ENCODE measurements at places on chromosomes 2 and 18.

- no peak for DNase-seq
These were observed 1.5 kb downstream of the ACSL3 start for GRCh38 chr2:222862106-222862908.

- DNase-seq: no peak
These were observed at the start of gene CFAP221 for GRCh38 chr2:119544075-119544938. Gene CFAP221 (plus strand): TSS chr2:119544449. CDS start chr2:119546132, 1,683 bp downstream.

DNA sequence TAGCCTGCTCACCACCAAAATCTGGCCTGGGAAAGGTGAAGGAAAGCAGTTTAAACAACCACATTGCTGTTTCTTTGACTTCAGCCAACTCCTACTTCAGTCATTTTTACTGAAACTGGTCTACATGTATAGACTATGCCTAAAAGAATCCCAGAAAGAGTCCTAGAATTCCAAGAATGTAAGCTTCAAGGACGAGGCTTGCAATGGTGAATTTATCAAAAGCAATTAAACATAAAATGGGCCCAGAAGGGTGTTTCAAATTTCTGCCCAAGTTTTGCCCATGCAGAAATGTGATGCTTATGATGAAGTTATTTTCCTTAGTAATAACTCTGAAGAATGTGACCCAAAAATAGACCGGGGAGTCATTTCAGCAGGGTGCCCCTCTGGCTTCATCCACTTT, 16.6 kb downstream of the EN1 start:
- DNase-seq: no peak

DNA sequence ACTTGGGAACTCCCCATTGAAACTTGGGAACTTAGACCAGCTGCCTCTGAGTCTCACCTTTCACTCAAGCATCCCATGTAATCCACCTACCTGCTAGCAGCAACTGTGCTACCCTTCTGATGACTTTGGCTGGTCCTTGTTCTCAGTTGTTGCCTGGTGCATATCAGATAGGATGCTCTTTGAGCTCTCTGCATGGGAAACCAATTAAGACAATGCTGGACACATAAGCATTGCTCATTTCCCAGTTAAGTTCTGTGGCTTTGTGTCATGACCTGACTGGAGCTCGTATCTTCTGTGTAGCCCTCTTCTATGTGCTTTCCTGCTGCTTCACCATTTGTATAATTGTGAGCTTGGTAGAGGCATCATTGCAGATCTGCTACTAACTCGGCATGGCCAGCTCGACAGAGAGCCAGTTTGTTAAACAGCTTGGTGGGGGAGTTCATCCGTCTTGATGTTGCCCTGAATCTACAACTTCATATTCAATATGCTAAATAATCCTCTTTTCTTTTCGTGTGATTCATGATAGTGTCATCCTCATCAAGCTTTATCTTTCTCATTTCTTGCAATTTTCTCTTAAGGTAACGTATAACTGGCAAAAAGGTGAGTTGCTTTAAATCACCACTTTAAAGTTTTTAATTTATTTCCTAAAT, 447.5 kb upstream of the SLC14A2 start:
- DNase-seq: no peak

DNA sequence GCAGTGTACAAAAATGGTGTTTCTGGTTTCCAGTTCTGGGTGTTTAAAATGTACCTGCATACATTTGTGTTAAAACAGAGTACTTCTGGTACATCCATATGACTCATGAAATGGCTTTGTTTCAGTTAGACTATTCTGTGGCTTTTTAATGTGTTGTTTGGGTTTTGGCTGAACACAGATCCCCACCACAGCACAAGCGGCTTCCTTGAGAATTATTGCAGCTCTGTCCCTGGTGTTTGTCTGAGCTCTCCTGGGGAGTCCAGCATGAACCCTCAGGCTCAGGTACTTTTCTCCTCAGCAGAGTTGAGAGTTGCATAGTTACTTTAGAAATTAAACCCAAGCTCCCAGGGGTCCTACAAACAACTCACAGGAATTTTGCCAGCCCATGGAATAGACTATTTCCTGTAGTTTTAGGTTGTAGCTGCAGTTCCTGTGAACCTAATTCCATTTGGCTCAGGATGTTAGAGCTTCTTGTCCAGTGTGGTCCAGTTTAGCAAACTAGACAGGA, 64.8 kb upstream of the EML6 start:
- no peak for DNase-seq
